ENCODE measurements at places on chromosomes 4 and X. TPM values are rescaled to one million over a fixed set of nuclear protein-coding genes. Genes with fewer than 3 reads are reported as not detected.

The TREX2 gene
- polyA plus RNA-seq = 0.78 TPM

The MND1 gene
- 2.4 TPM for polyA plus RNA-seq

The SSX4B gene
- polyA plus RNA-seq = not detected

The CLGN gene
- polyA plus RNA-seq = 0.72 TPM

The F8A3 gene
- polyA plus RNA-seq = 1.1 TPM

Data from SK-N-SH (cell line).